ENCODE measurements at places on chromosomes 12 and 14. TPM values are rescaled to one million over a fixed set of nuclear protein-coding genes. Genes with fewer than 3 reads are reported as not detected.

DNA sequence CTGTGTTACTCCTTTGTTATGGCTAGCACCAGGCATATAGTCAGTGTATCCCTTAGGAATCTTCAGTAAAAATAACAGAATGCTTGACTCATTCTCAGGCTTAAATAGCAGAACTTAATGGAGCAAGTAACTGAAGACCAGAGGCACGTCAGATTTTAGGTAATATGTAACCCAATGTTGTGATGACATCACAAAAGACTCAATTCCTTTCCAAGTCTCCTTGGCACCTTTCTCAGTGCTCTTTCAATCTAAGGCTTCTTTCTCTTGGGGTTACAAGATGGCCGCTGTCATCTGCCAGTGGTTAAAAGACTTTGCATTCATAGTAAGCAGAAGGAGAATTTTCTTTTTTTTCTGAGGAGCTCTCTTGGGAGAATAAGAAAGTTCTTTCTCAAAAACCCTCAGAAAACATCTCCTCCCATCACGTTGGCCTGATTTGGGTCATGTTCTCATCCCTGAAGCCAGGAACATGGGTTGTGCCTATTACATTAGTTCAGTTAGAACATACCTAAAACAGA is 33.4 kb upstream of the DCN start:
- DNase-seq, result no peak

DNA sequence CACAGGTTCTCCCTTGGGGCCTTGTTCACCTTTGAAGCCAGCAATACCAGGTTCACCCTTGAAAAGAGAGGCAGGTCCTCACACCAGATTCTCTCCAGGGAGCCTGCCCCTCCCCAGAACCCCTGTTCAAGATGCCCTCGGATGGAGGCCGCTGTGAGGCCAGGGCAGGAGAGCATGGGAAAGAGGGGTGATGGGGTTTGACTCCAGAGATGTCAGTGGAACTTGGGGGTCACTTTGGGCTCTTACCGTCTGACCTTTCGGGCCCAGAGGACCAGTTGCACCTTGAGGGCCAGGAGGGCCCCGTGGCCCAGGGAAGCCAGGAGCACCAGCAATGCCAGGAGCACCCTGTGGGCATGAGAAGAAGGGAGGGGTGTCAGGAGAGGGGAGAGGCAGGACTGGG is 17.4 kb downstream of the COL2A1 start:
- DNase-seq, result no peak

The OTX2 gene
- total RNA-seq, result not detected

- DNase-seq, result no peak
Observed at GRCh38 chr12:25074113-25074512, 120.8 kb downstream of the DNAI7 start.

The IQSEC3 gene
- 7.8 TPM for total RNA-seq

DNA sequence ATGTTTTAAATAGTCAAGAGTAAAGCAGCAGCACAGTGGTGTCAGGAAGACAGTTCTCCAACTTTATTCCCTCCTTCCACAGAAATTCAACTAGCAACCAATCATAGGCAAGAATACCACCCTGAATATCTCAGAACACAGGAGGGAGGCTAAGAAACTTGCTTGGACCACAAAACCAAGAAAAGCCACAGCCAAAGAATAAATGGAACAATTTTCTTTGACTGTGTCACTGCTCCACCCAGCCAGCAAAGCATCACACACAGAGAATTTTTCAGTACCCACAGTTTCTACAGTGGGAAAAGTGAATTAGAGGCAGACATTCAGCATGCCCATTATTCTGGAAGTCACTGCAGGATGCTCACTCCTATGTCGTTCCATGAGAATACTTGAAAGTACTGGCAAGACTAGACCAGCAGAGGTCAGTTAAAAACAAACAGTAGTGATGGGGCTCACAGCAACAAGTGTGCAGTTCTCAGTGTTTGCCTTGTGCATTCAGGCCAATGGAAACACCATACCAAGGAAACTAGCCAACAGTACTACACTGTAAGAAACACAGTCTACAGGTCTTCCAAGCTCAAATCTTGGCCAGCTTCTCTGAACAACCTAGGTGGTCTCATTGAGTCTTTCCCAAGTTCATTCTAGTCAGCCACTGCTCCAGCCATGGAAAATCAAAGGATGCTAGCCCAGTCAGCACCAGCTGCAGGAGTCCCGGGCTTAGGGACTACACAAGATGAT is 56.8 kb upstream of the FOXG1 start:
- DNase-seq, result no peak

- DNase-seq, result no peak
Observed at GRCh38 chr14:77007183-77007974, 21.1 kb downstream of the IRF2BPL start.

DNA sequence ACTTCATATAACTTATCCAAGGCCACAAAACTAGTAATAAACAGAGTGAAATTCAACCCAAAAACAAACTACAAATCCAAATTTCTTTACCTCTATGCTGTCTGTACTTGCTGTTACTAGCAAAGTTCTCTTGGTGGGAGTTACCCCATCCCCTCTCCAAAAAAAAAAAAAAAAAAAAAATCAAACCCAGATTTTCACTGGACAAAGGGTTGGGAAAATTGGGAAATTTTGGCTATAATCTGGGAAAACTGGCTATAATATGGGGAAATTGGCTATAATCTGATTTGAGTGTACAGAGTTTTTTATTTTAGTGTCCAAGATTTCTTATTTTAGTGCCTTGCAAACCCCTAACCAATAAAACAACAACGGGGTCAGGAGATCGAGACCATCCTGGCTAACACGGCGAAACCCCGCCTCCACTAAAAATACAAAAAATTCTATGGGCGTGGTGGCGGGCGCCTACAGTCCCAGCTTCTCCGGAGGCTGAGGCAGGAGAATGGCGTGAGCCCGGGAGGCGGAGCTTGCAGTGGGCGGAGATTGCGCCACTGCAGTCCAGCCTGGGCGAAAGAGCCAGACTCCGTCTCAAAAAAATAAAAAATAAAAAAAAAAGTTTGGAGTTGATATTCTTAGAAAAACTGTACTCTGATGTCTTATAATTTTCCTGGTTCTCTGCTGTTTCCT is 148.4 kb downstream of the CHST11 start:
- no peak for DNase-seq

- no peak for DNase-seq
Observed at GRCh38 chr12:45503899-45504298, 225.6 kb upstream of the ARID2 start.

DNA sequence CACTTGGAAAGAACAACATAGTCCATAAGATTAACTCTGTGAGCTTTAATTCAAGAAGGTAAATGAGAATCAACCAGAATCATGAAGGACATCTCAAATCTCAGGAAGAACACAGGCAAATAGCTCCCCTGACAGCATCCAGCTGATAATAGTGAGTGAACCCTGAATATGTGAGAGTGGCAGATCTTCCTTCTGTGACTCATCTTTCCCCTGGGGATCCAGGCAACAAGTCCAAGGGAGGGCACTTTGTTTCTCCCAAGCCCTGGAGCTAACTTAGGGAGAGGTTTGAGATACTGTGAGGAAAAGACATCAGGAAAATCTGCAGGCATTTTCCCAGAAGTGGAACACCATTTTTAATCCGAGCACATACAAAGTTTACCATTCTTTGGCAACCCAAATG is 763.9 kb upstream of the MGAT4C start:
- no peak for DNase-seq

The SLC24A4 gene
- 7.4 TPM for total RNA-seq

DNA sequence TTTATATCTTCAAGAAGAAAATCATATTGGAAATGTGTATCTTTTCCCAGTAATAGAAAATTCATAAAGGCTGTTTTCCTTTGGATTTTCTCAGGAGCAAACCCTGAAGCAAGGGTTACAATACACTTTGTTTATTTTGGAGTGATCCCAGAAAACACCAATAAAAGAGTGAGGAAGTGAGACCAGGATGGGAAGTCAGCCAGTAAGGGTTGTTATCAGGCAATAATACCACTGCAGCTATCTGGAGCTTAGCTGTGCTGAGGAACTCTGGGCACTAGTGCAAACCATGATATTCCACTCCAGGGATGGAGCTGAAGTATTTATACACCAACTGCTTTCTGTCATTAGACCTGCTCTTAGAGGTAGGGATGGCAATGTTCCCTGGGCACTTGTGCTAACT is 1002.3 kb downstream of the FLRT2 start:
- DNase-seq, result no peak

All from spinal cord (tissue), 10 donors.